ENCODE measurements at places on chromosomes 16 and 17. TPM values are rescaled to one million over a fixed set of nuclear protein-coding genes. Genes with fewer than 3 reads are reported as not detected.

GRCh38 chr16:68382296-68382718, 66.0 kb downstream of the SMPD3 start:
- no peak overlapping the region for H3K27ac ChIP-seq
- DNase-seq = peak; percentile 77
- H3K27me3 ChIP-seq = no peaks in the 10 kb centered on the region
- no peak overlapping the region for H3K4me3 ChIP-seq
- H3K36me3 ChIP-seq = no peaks in the 10 kb centered on the region
- peaks cover 11% of the 10 kb centered on the region for H3K4me1 ChIP-seq

DNA sequence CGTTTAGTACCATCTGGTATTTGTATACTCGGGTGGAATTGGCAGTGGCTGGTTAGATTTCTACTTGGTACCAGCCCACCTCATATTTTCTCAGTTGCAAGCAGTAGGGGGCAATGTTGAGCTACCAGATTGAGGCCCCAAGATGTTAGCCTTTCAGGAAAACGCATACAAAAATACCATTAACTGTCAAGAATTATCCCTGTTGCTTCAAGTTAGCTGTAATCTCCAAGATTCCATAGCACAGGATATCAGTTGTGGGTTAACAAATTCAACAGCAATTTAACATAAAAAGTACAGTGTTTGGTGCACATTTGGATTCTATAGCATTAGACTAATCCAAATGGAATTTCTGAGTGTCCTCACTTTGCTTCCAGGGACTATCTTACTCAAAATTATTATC, 188.2 kb downstream of the FTO start:
- no peaks in the 10 kb centered on the region for H3K27me3 ChIP-seq
- H3K4me3 ChIP-seq = no peak overlapping the region
- no peak overlapping the region for H3K27ac ChIP-seq
- peak; percentile 81 for DNase-seq
- no peaks in the 10 kb centered on the region for H3K4me1 ChIP-seq

DNA sequence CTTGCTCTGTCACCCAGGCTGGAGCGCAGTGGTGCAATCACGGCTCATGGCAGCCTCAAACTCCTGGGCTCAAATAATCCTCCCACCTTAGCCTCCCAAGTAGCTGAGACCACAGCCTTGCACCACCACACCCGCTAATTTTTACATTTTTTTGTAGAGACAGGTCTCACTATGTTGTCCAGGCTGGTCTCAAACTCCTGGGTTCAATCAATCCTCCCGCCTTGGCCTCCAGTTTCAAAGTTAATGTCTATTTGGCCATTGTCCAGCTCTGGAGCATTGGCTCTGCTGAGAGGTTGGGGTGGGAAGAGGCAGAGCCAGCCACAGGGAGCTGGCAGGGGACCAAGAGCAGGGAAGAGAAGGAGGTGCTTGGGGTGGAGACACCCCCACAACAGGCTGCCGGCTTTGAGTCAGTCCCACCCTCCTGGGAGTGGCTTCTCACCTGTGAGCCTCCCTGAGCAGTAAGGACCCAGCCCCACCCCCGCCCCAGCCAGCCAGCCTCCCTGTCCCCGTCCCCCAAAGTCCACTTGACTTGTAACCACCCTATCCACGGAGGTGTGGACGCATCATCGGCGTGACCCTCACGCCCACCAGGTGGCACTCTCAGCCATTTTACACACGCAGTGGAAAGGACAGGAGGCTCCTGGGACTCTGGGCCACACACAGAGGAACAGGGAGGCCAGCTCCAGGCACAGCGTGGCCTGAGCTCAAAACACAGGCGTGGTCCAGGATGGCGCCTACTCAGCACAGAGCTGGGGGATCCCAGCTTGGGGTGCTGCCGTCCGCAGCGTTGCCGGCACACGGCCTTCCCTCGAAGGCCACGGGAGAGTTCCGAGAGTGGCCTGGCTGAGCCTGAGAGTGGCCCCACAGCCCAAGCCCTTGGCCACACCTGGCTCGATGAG, 22.8 kb upstream of the PVALEF start:
- H3K4me3 ChIP-seq = no peak overlapping the region
- H3K27ac ChIP-seq = no peak overlapping the region
- no peaks in the 10 kb centered on the region for H3K4me1 ChIP-seq
- no peaks in the 10 kb centered on the region for H3K27me3 ChIP-seq
- DNase-seq = peak; percentile 95
- no peaks in the 10 kb centered on the region for H3K36me3 ChIP-seq

- DNase-seq = no peak
- H3K4me3 ChIP-seq = no peak overlapping the region
Measured at GRCh38 chr16:5193861-5194260, 96.3 kb upstream of the EEF2KMT start.

- DNase-seq = no peak
- H3K4me1 ChIP-seq = no peaks in the 10 kb centered on the region
- no peak overlapping the region for H3K4me3 ChIP-seq
Measured at GRCh38 chr16:80441935-80442334, 98.9 kb upstream of the DYNLRB2 start.

Gene CHRNE
- 1.2 TPM for total RNA-seq

- H3K4me3 ChIP-seq = peak overlapping the region; percentile 51
- peaks cover 5% of the 10 kb centered on the region for H3K4me1 ChIP-seq
- DNase-seq = peak; percentile 95
- H3K27ac ChIP-seq = peak overlapping the region; percentile 75
- no peaks in the 10 kb centered on the region for H3K36me3 ChIP-seq
Measured at GRCh38 chr17:27888945-27889344, 4.2 kb downstream of the LYRM9 start.

DNA sequence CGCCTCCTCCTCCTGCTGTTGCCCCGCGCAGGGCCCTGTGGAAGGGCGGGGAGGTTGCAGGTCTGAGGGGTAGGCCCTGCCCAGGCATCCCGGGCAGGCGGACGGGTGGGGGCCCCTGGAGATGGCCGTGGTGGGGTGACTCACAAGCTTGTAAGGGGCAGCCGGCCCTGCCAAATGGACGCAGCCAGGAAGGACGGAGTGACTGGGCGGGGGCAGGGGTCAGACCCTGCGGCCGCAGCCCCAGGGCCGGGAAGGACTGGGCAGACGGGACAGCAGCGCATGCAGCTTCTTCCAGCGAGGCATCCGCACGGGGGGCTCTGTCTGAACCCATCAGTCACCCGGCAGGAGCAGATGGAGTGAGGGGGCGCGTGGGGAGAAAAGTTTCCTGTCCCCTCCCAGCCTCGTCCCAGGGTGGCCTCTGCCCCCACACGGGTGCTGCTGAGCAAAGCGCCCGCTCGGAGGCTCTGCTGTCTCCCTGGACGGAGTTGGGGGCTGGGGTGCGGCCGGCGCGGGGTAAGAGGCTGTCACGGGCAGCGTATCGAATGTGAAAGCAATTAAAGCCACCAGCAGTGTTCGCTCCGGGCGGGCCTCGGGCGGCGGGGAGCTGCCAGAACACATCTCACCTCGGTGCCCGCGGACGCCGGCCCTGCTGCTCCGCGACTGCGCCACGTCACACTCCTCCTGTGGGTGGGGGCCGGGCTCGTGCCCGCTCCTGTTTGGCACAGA, 5.4 kb upstream of the PRR35 start:
- DNase-seq = no peak
- H3K36me3 ChIP-seq = no peaks in the 10 kb centered on the region
- H3K27ac ChIP-seq = peak overlapping the region; percentile 57
- no peaks in the 10 kb centered on the region for H3K4me1 ChIP-seq
- peaks cover 18% of the 10 kb centered on the region for H3K27me3 ChIP-seq

Gene TMEM220
- 1.4 TPM for total RNA-seq

Gene KRTAP4-3
- total RNA-seq = not detected

GRCh38 chr17:1055751-1056645, 59.1 kb downstream of the TIMM22 start:
- peak overlapping the region; percentile 60 for H3K27ac ChIP-seq
- peak; percentile 95 for DNase-seq
- no peaks in the 10 kb centered on the region for H3K27me3 ChIP-seq
- no peaks in the 10 kb centered on the region for H3K4me1 ChIP-seq
- peaks cover 26% of the 10 kb centered on the region for H3K36me3 ChIP-seq

DNA sequence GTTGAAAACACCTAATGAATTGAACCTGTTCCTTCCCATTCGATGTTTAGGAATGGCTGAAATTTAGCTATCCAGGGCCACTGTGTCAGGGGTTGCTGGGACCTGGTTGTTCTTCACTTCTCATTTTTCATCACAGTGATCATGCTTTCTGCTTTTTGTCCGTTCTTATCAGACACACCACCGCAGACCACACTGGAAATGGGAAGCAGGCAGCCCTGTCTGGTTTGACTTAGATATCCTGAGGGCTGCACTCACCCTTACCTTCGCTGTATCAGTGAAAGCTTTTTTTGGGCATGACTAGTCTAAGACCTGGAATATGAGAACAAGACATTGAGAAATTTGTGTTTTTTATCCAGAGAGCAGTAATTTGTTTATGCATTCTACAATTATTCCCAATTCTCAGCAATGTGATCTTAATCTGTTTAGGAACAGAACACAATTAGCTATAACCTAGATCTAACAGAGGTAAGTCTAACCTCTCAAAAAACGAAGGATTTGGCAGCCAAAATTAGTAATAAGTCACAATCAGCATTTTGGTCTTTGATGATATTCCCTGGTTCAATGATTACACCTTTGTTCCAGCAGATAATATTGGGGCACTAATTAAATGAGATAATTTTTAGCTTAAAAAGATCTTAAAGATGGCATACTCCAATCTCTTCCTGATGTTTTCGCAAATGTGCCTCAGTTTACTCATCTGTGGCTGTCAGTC, 126.0 kb upstream of the GOT2 start:
- no peak overlapping the region for H3K4me3 ChIP-seq
- no peaks in the 10 kb centered on the region for H3K27me3 ChIP-seq
- no peak for DNase-seq
- H3K4me1 ChIP-seq = no peaks in the 10 kb centered on the region

Gene IGFALS
- total RNA-seq = not detected

- no peak overlapping the region for H3K27ac ChIP-seq
- H3K4me1 ChIP-seq = no peaks in the 10 kb centered on the region
- H3K27me3 ChIP-seq = no peaks in the 10 kb centered on the region
Measured at GRCh38 chr16:22098405-22099255, 6.3 kb downstream of the VWA3A start.

GRCh38 chr16:53132406-53132805, 77.6 kb downstream of the CHD9 start:
- no peaks in the 10 kb centered on the region for H3K27me3 ChIP-seq
- no peaks in the 10 kb centered on the region for H3K4me1 ChIP-seq
- no peak overlapping the region for H3K27ac ChIP-seq
- H3K4me3 ChIP-seq = peak overlapping the region; percentile 83
- no peaks in the 10 kb centered on the region for H3K36me3 ChIP-seq

Gene TBC1D3G
- total RNA-seq = not detected

Gene ATP2A1
- total RNA-seq = 7.7 TPM

Gene PRR35
- total RNA-seq = 0.27 TPM

Gene SUPT4H1
- 90.5 TPM for total RNA-seq

- H3K27me3 ChIP-seq = no peaks in the 10 kb centered on the region
- no peak overlapping the region for H3K27ac ChIP-seq
- H3K36me3 ChIP-seq = no peaks in the 10 kb centered on the region
- DNase-seq = no peak
- H3K4me1 ChIP-seq = peaks cover 8% of the 10 kb centered on the region
- H3K4me3 ChIP-seq = no peak overlapping the region
Measured at GRCh38 chr16:84680165-84680842, 19.5 kb upstream of the USP10 start.

- H3K27me3 ChIP-seq = no peaks in the 10 kb centered on the region
- H3K36me3 ChIP-seq = no peaks in the 10 kb centered on the region
- H3K4me1 ChIP-seq = no peaks in the 10 kb centered on the region
- H3K27ac ChIP-seq = no peak overlapping the region
- no peak overlapping the region for H3K4me3 ChIP-seq
Measured at GRCh38 chr17:43892647-43892952, 14.7 kb downstream of the MPP2 start.

GRCh38 chr16:13324851-13325250, 423.5 kb downstream of the SHISA9 start:
- H3K27me3 ChIP-seq = no peaks in the 10 kb centered on the region
- no peak for DNase-seq
- peaks cover 10% of the 10 kb centered on the region for H3K4me1 ChIP-seq
- H3K4me3 ChIP-seq = no peak overlapping the region
- H3K27ac ChIP-seq = no peak overlapping the region

Gene FAM222B
- total RNA-seq = 59.2 TPM

GRCh38 chr17:76679239-76679638, 31.5 kb downstream of the MXRA7 start:
- H3K4me3 ChIP-seq = no peak overlapping the region
- H3K27ac ChIP-seq = no peak overlapping the region
- no peaks in the 10 kb centered on the region for H3K4me1 ChIP-seq
- no peaks in the 10 kb centered on the region for H3K27me3 ChIP-seq
- peaks cover 15% of the 10 kb centered on the region for H3K36me3 ChIP-seq

DNA sequence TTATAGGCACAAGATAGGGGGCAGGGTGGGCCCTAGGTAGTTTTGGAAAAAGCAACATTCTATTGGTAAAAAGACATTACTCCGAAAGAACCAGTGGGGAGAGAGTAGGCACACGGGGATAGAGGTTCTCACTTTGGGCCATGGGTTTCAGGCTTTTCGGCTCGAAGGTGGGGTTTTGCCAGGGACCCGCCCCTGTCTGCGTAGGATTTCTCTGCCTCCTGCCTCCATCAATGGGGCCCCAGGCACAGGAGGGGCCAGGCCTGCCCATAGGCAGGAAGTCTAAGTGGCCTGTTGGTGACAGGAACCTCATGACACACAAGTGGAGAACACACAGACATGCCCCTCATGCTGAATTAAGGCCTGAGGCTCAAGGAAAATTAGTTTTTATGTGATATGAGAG, 57.5 kb downstream of the RNF213 start:
- H3K36me3 ChIP-seq = peaks cover 68% of the 10 kb centered on the region
- no peaks in the 10 kb centered on the region for H3K4me1 ChIP-seq
- DNase-seq = no peak
- H3K27ac ChIP-seq = no peak overlapping the region
- no peak overlapping the region for H3K4me3 ChIP-seq

Gene DHRS7C
- not detected for total RNA-seq

GRCh38 chr17:36851250-36851649, 86.0 kb upstream of the LHX1 start:
- H3K27me3 ChIP-seq = no peaks in the 10 kb centered on the region
- no peak overlapping the region for H3K4me3 ChIP-seq
- DNase-seq = no peak
- no peaks in the 10 kb centered on the region for H3K36me3 ChIP-seq
- no peak overlapping the region for H3K27ac ChIP-seq

Data from endodermal cell (in vitro differentiated cells).